Thyroid gland (tissue), 4 donors: ENCODE measurements at places on chromosomes 6 and 20. TPM values are rescaled to one million over a fixed set of nuclear protein-coding genes. Genes with fewer than 3 reads are reported as not detected.
A peak's percentile ranks its signal among the peaks of the same experiment; 100 is the strongest.

GRCh38 chr6:78709021-78709420, 158.3 kb upstream of the IRAK1BP1 start:
- H3K36me3 ChIP-seq, result no peaks in the 10 kb centered on the region
- H3K4me3 ChIP-seq, result no peak overlapping the region
- DNase-seq, result no peak
- H3K27me3 ChIP-seq, result no peaks in the 10 kb centered on the region
- no peaks in the 10 kb centered on the region for H3K4me1 ChIP-seq

DNA sequence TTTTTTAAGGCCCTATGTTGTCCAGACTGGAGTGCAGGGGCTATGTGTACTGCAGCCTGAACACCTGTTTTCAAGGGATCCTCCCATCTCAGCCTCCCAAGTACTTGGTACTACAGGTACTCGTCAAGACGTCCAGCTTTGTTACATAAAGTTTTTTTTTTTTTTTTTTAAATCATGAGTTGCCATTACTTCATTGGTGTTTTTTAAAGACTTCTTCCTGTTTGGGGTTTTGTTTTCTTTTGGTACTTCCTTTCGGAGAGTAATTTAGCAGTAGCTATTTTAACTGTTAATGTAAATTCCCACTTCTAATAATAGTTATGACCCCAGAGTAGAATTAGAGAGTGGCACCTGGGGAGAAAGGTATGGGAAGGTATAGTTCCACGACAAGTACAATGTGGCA, 10.5 kb downstream of the ZNFX1 start:
- no peak for DNase-seq
- H3K4me3 ChIP-seq, result no peak overlapping the region
- H3K4me1 ChIP-seq, result peaks cover 38% of the 10 kb centered on the region
- no peak overlapping the region for H3K27ac ChIP-seq

DNA sequence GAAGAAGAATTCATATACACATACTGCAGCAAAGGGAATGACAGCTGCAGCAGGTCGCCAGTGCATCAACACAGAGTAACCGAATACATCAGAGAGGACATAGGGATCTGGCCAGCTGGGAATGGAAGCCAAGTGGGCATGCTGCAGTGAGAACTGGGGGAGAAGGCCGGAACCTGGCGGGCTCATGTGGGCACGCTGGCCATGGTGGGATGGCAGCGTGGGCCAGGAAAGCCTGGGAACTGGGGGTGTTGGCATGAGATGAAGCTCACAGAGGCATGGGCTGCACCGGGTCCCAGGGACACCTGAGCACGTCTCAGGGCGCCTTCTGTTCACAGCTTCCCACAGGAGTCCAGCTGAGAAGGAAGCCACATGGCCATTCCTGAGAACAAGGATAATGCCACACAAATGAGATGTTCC, 139.5 kb upstream of the AGPAT4 start:
- no peaks in the 10 kb centered on the region for H3K36me3 ChIP-seq
- no peak for DNase-seq
- H3K4me3 ChIP-seq, result no peak overlapping the region
- H3K27ac ChIP-seq, result no peak overlapping the region
- H3K4me1 ChIP-seq, result no peaks in the 10 kb centered on the region

BIRC7 gene
- total RNA-seq, result not detected

- H3K4me3 ChIP-seq, result no peak overlapping the region
- DNase-seq, result no peak
- no peaks in the 10 kb centered on the region for H3K4me1 ChIP-seq
- H3K36me3 ChIP-seq, result peaks cover 5% of the 10 kb centered on the region
Observed at GRCh38 chr6:12020187-12020791, 8.2 kb downstream of the HIVEP1 start.

DAAM2 gene
- total RNA-seq, result 17.8 TPM

DNA sequence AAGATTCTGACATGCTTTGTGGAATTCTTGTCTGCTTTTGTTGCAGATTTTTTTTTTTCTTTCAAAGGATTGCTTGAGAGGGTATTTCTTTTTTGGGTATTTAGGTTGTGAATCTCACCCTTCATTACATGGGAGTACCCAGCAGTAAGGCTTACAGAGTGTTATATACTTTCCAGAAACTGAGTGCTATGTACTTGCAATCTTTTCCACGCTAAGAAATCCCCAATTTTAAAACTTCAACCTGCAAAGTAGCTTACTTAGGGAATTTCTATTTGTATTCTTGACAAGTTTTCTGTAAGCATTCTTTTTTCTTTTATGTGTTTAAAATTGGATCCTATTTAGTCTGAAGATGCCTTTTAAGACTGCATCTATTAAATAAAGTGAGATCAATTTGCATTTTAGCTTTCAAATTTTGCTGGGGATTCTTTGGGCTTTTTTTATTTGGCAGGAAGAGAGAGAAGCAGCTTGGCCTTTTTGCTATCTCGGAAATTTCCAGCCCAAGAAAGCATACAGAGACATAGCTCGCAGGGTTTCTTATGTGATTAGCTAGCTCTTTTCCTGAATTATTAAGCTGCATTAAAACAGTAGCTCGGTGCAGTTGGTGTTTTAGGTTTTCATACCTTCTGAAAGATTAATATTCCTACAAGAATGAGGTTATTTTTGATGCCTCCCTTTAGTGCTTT, 42.6 kb downstream of the KCNS1 start:
- no peaks in the 10 kb centered on the region for H3K4me1 ChIP-seq
- no peak overlapping the region for H3K4me3 ChIP-seq
- no peaks in the 10 kb centered on the region for H3K27me3 ChIP-seq
- DNase-seq, result no peak

GRCh38 chr20:38872036-38872435, 54.2 kb upstream of the FAM83D start:
- H3K27me3 ChIP-seq, result no peaks in the 10 kb centered on the region
- no peaks in the 10 kb centered on the region for H3K36me3 ChIP-seq
- H3K27ac ChIP-seq, result no peak overlapping the region
- H3K4me1 ChIP-seq, result peaks cover 8% of the 10 kb centered on the region

GRCh38 chr6:15276036-15276985, 30.4 kb downstream of the JARID2 start:
- no peaks in the 10 kb centered on the region for H3K36me3 ChIP-seq
- DNase-seq, result no peak
- no peak overlapping the region for H3K27ac ChIP-seq
- H3K27me3 ChIP-seq, result no peaks in the 10 kb centered on the region
- H3K4me1 ChIP-seq, result peaks cover 23% of the 10 kb centered on the region

NNAT gene
- 1.6 TPM for total RNA-seq

DNA sequence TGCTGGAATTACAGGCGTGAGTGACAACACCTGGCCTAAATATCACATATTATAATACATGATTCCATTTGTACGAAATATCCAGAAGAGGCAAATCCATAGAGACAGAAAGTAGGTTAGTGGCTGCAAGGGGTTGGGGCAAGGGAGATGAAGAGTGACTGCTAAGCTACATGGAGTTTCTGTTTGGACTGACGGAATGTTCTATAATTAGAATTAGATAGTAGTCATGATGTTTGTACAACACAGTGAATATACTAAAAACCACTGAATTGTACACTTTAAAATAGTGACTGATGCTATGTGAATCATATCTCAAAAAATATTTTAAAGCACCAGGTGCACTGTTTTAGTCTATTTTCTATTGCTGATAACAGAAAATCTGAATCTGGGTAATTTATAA, 3.7 kb upstream of the HEBP2 start:
- H3K27me3 ChIP-seq, result no peaks in the 10 kb centered on the region
- DNase-seq, result no peak
- no peak overlapping the region for H3K4me3 ChIP-seq
- H3K4me1 ChIP-seq, result peaks cover 9% of the 10 kb centered on the region
- H3K27ac ChIP-seq, result no peak overlapping the region
- no peaks in the 10 kb centered on the region for H3K36me3 ChIP-seq

DNA sequence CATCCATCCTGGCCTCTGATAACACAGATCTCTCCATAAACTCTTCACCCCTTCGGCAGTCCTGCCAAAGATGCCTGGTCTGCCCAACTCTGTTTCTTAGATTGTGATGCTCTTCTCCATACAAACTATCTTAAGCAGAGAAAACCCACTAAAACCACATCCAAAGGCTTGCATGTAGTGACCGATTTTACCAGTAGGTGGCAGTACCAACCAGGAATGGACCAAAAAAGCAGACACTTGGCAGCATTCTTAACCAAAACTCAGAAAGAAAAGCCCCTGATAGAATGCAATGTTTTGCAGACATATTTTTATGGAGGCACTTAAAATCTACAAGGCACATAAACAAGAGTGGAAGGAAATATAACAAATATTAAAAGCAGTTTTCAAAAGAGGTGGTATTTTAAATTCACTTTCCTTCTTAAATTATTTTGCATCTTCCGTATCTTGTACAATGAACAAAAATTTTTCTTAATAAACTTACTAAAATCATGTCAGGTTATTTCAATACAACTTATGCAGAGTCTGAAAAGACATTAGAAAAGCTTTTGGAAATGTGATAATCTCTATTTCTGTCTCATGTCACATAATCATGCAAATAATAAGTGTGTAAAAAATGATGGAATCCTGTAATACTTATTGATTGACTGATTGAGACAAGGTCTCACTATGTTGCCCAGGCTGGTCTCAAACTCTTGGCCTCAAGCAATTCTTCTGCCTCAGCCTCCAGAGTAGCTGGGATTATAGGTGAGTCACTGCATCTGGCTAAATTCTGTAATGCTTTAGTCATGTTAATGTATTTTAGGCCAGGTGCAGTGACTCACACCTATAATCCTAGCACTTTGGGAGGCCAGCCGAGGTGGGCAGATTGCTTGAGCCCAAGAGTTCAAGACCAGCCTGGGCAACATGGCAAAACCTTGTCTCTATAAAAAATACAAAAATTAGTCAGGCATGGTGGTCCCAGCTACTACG, 29.4 kb downstream of the LRP11 start:
- no peak overlapping the region for H3K4me3 ChIP-seq
- no peak overlapping the region for H3K27ac ChIP-seq
- DNase-seq, result peak; percentile 58

BCL2L1 gene
- total RNA-seq, result 139 TPM

OOEP gene
- not detected for total RNA-seq

DNA sequence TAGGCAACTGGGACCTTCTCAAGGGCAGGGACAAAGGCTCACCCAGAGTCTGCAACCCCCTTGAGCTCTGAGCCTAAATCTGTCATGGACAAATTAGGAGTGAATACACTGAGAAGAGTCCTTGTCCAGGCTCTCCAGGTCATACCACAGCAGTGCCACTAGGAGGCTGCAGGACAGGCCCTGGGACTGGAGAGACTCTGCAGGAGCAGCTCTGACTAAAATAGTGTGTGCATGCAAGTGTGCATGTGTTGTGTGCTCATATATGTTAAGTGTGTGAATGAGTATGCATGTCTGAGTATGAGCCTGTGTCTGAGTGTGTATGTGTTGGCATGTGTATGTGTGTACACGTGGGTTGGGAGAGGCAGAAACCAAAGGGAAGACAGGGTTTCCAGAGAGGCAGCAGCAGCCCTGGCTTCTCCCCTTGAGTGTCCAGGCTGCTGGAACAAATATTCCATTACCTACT, 27.1 kb downstream of the MRPL14 start:
- no peaks in the 10 kb centered on the region for H3K36me3 ChIP-seq
- H3K4me1 ChIP-seq, result no peaks in the 10 kb centered on the region
- H3K27ac ChIP-seq, result no peak overlapping the region
- H3K4me3 ChIP-seq, result no peak overlapping the region
- no peaks in the 10 kb centered on the region for H3K27me3 ChIP-seq

FAM83C gene
- not detected for total RNA-seq

- H3K36me3 ChIP-seq, result no peaks in the 10 kb centered on the region
- H3K27ac ChIP-seq, result no peak overlapping the region
- H3K4me3 ChIP-seq, result no peak overlapping the region
Observed at GRCh38 chr6:19599796-19600464, 237.2 kb upstream of the ID4 start.

- no peaks in the 10 kb centered on the region for H3K36me3 ChIP-seq
- peak overlapping the region; percentile 69 for H3K27ac ChIP-seq
Observed at GRCh38 chr6:158815907-158816306, 3.3 kb downstream of the EZR start.

DACT2 gene
- total RNA-seq, result 0.27 TPM

DNA sequence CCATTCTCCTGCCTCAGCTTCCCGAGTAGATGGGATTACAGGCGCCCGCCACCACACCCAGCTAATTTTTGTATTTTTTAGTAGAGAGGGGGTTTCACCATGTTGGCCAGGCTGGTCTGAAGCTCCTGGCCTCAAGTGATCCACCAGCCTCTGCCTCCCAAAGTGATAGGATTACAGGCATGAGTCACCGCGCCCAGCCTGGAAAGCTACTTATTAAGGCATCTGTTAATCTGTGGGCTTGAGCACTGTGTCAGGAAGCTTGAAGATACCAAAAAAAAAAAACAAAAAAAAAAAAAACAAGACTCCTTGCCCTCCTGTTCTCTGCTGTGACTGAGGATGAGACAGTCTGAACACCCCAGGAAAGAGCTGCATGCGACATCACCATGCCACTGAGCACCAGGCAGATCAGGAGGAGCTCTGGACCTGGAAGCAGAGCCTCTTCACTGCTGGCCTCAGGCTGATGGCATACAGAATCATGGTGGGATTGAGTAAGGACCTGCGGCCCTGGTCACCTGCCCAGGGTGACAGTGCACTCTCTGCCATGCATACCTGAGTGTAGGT, 166.5 kb upstream of the SNX9 start:
- H3K27me3 ChIP-seq, result no peaks in the 10 kb centered on the region
- peaks cover 47% of the 10 kb centered on the region for H3K4me1 ChIP-seq
- no peaks in the 10 kb centered on the region for H3K36me3 ChIP-seq
- peak overlapping the region; percentile 28 for H3K27ac ChIP-seq
- DNase-seq, result no peak

ANKRD66 gene
- total RNA-seq, result not detected

DNA sequence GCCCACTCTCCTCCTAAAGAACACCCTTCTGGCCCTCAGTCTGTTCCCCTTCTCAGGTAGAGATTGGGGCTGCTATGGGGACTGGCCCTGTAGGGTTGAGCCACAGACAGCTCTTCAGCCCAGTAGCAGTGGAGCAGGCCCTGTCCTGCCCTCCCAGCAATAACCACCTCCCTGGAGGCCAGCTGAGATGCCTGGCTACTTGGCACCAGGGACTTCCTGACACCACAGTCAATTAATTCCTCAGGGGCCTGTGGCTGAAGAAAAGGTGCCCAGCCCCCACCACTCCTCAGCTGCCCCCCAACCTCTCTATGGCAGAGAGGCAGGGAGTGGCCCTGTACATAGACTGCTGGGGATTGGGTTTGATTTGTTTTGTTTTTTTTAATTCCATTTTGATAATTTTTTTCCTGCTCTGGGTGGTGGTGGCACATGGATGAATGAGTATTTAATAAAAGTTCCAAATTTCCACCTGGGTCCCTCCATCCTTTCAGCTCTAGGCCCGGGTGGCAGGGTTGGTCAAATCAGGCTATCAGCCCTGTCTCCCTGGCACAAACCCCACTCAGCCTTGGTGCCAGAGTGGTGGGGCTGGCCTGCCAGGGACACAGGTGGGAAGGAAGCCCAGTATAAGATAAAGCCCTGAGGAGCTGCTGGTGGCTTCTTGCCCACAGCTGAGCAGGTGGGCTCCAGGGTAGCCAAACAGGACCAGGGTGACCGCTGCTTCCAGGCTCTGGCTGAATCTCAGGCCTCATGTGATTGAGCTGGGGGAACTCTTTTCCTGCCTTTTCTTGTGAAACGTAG, 1.9 kb upstream of the DEF6 start:
- H3K4me3 ChIP-seq, result no peak overlapping the region
- no peak for DNase-seq
- H3K36me3 ChIP-seq, result peaks cover 42% of the 10 kb centered on the region
- peaks cover 4% of the 10 kb centered on the region for H3K4me1 ChIP-seq
- no peak overlapping the region for H3K27ac ChIP-seq

PROKR2 gene
- total RNA-seq, result not detected

RREB1 gene
- 91.3 TPM for total RNA-seq

UBD gene
- not detected for total RNA-seq

TJAP1 gene
- total RNA-seq, result 29.9 TPM
